Stimulated activated CD8-positive, alpha-beta memory T cell treated with anti-CD3 and anti-CD28 coated beads, Interleukin-2, amount 100 ng/mL, for 1 hour (primary cell): ENCODE measurements at places on chromosomes 12 and 14.

GRCh38 chr12:53560912-53561589, 53.8 kb upstream of the NPFF start:
- no peak for DNase-seq

GRCh38 chr12:3598896-3599860, 108.2 kb downstream of the PRMT8 start:
- no peak for DNase-seq

GRCh38 chr14:37232907-37233481, 35.3 kb downstream of the MIPOL1 start:
- DNase-seq: no peak

DNA sequence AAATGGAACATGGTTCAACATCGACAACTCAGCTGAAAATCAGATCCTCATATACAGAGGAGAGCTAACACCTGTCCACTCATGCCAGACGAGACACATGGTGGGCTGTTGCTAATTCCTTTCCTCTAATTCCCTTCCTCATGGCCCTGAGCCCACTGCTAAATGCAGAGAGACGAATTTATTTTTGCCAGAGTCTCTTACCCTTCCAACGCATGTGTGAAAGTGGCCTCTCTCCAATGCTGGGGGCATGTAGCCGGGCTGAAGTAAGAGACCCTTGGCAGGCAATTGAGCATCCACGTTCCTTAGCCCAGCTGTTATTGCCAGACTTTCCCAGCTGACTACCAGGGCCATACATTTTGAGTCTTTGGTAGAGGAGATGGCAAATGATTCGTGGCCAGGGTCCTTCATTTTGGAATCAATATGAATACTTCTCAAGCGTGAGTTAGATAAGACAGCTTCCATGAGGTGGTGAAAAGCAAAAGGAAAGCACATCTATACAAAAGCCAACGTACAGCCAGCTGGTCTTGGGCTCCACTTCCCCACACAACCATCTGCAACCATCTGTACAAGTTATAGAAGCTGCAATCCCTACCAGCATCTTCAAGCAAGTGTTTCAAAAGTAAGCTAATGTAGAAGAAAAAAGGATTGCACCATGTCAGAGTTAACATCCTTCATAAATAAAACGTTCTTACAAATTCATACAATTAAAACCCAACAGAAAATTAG, 28.6 kb downstream of the CORO1C start:
- no peak for DNase-seq

GRCh38 chr12:128861226-128862016, 8.1 kb downstream of the GLT1D1 start:
- DNase-seq: no peak

GRCh38 chr12:2963760-2964292, 4.6 kb downstream of the TEAD4 start:
- DNase-seq: no peak

- no peak for DNase-seq
These were observed 11.5 kb downstream of the MAGOHB start for GRCh38 chr12:10601860-10602259.

DNA sequence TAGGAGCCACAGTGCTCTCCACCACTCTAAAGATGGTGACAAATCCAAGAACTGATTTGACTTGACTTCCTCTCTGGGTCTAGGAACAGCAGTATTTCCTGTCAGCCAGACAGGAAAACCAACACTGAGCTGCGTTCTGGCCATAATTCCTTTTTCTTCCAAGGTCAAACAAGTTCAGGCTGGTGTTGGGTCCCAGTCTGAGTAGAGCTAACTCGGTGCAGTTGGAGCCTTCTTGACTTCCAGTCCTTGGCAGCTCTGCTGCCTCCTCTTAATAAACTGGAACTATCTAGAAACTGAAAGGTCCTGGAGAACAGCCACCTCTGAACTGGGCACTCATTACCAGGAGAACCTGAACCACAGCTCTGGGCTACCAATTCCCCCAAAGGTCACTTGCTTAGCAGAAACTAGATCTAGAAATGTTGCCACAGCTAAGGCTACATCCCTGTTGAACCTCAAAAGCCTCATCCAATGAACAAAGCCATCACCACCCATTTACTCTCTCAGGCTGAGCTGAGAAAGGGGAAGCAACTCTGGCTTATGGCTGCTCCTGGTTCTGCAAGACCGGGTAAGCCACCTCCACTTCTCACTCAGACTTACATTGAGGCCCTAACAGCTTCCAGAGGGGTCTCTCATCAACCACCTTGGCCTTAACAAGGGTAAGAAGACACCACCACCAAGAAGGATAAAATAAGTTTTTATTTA, 27.7 kb downstream of the MAX start:
- no peak for DNase-seq

- no peak for DNase-seq
These were observed 17.2 kb downstream of the KRT85 start for GRCh38 chr12:52350021-52350620.

DNA sequence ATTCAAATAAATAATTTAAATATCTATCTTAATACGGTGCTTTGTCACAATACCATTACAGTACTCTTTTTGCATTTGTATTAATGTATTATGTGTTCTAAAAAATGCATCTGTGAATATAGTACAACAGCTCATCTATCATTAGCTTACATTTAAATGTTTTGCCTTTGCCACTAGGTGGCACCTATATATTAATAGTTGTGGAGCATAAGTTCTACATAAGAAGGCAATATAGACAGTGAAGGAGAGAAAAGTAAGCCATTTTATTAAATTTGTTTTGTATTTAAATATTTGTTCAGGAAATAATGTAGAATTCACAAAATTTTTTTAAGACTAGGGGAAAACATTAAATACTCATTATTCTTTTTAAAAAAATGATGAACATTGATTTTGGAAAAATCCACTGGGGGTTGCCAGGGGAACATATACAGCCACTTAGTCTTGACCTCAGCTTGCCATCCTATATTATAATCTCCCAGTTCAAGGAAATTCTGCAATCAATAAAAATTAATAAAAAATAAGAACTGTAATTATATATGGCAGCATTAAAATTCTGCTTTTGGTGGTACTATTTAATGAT, 9.8 kb downstream of the CCER1 start:
- DNase-seq: no peak

- DNase-seq: no peak
These were observed 284.5 kb upstream of the E2F7 start for GRCh38 chr12:77349689-77350370.

DNA sequence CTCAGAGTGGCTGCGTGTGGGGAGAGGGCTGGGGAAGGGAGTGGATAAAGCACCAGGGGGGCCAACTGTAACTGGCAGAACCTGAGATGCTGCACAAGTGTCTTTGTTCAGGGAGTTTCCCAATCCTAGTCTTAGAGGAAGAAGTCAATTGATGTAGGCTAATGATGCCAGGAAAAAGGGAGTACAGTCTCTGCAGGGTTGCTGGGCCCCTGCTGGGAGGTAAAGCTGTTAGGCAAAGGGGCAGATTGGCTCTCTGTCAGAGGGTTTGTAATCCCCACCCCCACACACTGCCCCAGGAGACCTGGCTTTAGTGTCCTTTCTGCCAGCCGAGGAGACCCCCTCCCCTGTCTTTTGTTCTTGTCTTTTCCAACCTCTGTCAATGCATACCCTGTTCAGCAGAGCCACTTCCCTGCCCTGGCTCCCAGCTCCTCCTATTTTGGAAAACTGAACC, 178.4 kb downstream of the KCNA5 start:
- no peak for DNase-seq

- DNase-seq: no peak
These were observed 36.1 kb upstream of the BDKRB2 start for GRCh38 chr14:96168581-96168980.
